Osteocyte (in vitro differentiated cells): ENCODE measurements at places on chromosomes 2 and 18. TPM values are rescaled to one million over a fixed set of nuclear protein-coding genes. Genes with fewer than 3 reads are reported as not detected.

Gene KCNJ3
- total RNA-seq: not detected in 2 replicates

Gene EVA1A
- 30.7 and 33.5 TPM in 2 replicates for total RNA-seq

Gene HRH4
- not detected in 2 replicates for total RNA-seq

Gene LONRF2
- total RNA-seq: 0.26 and 0.32 TPM in 2 replicates

Gene STARD7
- 80.2 and 94.1 TPM in 2 replicates for total RNA-seq

Gene GPAT2
- total RNA-seq: not detected in 2 replicates

Gene ACOXL
- not detected in 2 replicates for total RNA-seq

Gene KCNIP3
- 0.57 and 1.4 TPM in 2 replicates for total RNA-seq

Gene PAX3
- 2.3 and 2.8 TPM in 2 replicates for total RNA-seq

Gene POTEF
- total RNA-seq: 0.30 TPM in 1 of 2 replicates, not detected in the other
